ENCODE measurements at places on chromosomes 6 and 20. TPM values are rescaled to one million over a fixed set of nuclear protein-coding genes. Genes with fewer than 3 reads are reported as not detected.

The ZBTB46 gene
- total RNA-seq = 22.4 TPM

The TMEM217 gene
- total RNA-seq = 0.60 TPM

The GNMT gene
- total RNA-seq = 1.8 TPM

The ARHGAP40 gene
- 0.86 TPM for total RNA-seq

The CCN6 gene
- not detected for total RNA-seq

The MCCD1 gene
- not detected for total RNA-seq

The LY6G6D gene
- total RNA-seq = not detected

- no peak overlapping the region for H3K4me3 ChIP-seq
- H3K4me1 ChIP-seq = no peaks in the 10 kb centered on the region
- H3K36me3 ChIP-seq = no peaks in the 10 kb centered on the region
- DNase-seq = no peak
- H3K27me3 ChIP-seq = no peaks in the 10 kb centered on the region
- H3K27ac ChIP-seq = no peak overlapping the region
Measured at GRCh38 chr20:60297649-60298048, 339.4 kb downstream of the CDH26 start.

DNA sequence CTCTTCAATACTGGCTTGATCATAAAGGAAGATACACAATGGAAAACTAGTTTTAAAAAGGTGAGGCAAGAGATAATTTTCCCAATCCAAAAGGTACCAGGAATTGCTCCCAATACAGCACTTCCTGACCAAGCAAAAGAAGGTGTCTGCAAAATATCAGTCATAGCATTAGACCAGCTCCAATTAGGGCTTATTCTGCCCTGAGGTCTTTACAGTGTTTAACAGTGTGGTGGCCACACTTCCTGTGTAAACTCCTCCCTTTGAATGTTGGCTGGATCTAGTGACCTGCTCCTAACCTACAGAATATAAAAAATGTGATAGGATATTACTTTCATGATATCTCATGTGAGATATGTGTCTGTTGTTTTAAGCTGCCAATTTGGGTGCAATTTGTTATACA, 57.1 kb upstream of the BTN3A2 start:
- H3K4me3 ChIP-seq = no peak overlapping the region
- peaks cover 3% of the 10 kb centered on the region for H3K4me1 ChIP-seq
- no peaks in the 10 kb centered on the region for H3K36me3 ChIP-seq
- DNase-seq = no peak
- no peaks in the 10 kb centered on the region for H3K27me3 ChIP-seq
- H3K27ac ChIP-seq = no peak overlapping the region

GRCh38 chr20:3307078-3307477, 68.1 kb upstream of the SLC4A11 start:
- no peaks in the 10 kb centered on the region for H3K27me3 ChIP-seq
- DNase-seq = no peak
- no peak overlapping the region for H3K4me3 ChIP-seq
- H3K27ac ChIP-seq = no peak overlapping the region
- H3K36me3 ChIP-seq = no peaks in the 10 kb centered on the region

DNA sequence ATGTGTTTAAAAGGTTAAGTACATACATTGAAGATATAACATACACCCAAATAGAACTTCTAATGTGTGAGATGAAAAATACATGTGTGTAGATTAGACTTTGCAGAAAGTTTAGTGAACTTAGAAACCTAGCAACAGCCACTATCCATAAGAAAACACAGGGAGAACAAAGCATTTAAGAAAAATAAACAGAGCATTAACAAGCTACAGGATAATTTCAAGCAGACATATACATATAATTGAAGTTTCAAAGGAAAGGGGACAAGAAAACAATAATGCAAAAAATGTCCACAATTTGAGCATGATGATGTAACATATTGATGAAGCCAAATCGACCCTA, 18.2 kb upstream of the THBS2 start:
- no peak overlapping the region for H3K4me3 ChIP-seq
- DNase-seq = no peak
- no peak overlapping the region for H3K27ac ChIP-seq
- H3K27me3 ChIP-seq = no peaks in the 10 kb centered on the region
- H3K36me3 ChIP-seq = no peaks in the 10 kb centered on the region

DNA sequence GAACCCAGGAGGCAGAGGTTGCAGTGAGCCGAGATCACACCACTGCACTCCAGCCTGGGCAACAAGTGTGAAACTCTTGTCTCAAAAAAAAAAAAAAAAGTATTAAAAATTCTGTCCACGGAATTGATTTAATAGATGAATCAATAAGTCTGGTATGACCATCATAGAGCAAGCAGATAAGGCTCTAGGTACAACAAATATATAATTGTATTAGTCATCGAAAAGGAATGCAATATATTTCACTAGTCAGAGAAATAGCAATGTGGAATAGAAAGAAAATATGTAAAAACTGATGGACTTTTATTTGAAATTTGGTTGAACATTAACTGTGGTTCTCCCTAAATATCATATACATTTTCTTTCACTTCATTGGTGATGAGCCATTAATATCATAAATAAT, 476.8 kb upstream of the AGPAT4 start:
- H3K36me3 ChIP-seq = no peaks in the 10 kb centered on the region
- no peak for DNase-seq
- no peak overlapping the region for H3K27ac ChIP-seq
- no peak overlapping the region for H3K4me3 ChIP-seq

DNA sequence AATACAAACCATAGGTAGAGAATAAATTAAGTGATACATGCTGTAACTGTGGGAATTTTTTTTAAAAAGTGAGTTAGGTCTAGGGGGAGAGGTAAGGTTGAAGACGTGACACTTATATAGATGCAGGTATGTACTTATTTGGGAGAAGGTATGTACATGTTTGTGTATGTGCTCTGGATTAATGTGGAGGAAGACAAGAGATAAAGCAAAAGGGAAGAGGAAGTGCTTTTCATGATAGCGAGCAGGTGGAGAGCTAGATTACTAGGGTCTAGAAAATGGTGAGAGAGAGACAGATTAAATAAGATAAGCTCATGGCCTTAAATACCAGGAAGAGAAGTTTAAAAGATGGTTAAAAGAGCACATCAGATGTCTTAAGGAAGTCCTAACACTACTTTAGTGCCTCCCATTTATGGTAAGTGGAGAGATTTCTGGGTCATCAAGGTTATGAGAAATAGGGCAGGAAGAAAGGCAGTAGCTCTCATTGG, 92.5 kb downstream of the MAN1A1 start:
- no peak overlapping the region for H3K4me3 ChIP-seq
- no peaks in the 10 kb centered on the region for H3K36me3 ChIP-seq
- H3K4me1 ChIP-seq = no peaks in the 10 kb centered on the region
- no peak overlapping the region for H3K27ac ChIP-seq
- H3K27me3 ChIP-seq = no peaks in the 10 kb centered on the region
- DNase-seq = no peak

- H3K36me3 ChIP-seq = no peaks in the 10 kb centered on the region
- H3K4me3 ChIP-seq = peak overlapping the region; percentile 10
- H3K4me1 ChIP-seq = peaks cover 13% of the 10 kb centered on the region
- H3K27ac ChIP-seq = peak overlapping the region; percentile 40
- H3K27me3 ChIP-seq = no peaks in the 10 kb centered on the region
Measured at GRCh38 chr6:52552278-52552643, 24.6 kb downstream of the TRAM2 start.

DNA sequence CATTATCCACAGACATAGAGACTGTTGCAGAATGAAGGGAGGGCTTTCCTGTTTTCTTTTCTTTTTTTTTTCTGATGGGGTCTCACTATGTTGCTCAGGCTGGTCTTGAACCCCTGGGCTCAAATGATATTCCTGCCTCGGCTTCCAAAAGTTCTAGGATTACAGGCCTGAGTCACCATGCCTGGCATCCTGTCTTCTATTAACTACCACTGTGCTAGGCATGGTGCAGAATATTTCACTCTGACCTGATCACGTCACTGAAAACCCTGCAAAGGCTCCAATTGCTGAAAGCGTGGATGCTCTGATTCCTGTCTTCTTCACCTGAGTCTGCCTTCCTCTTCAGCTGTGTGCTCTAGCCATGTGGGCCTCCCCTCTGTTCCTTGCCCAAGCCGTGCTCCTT, 8.5 kb upstream of the DNMT3B start:
- no peak overlapping the region for H3K27ac ChIP-seq
- peaks cover 28% of the 10 kb centered on the region for H3K4me1 ChIP-seq
- no peak for DNase-seq
- no peak overlapping the region for H3K4me3 ChIP-seq
- no peaks in the 10 kb centered on the region for H3K27me3 ChIP-seq

GRCh38 chr6:110590821-110591351, 114.5 kb upstream of the SLC22A16 start:
- H3K27me3 ChIP-seq = no peaks in the 10 kb centered on the region
- no peaks in the 10 kb centered on the region for H3K4me1 ChIP-seq
- DNase-seq = no peak
- H3K4me3 ChIP-seq = no peak overlapping the region
- H3K36me3 ChIP-seq = no peaks in the 10 kb centered on the region
- H3K27ac ChIP-seq = no peak overlapping the region

- H3K27ac ChIP-seq = peak overlapping the region; percentile 41
- peaks cover 4% of the 10 kb centered on the region for H3K4me1 ChIP-seq
- no peaks in the 10 kb centered on the region for H3K27me3 ChIP-seq
Measured at GRCh38 chr6:34575326-34575725, 19.2 kb upstream of the SPDEF start.

GRCh38 chr6:104896914-104897313, 37.2 kb upstream of the HACE1 start:
- no peak overlapping the region for H3K4me3 ChIP-seq
- no peak overlapping the region for H3K27ac ChIP-seq
- no peaks in the 10 kb centered on the region for H3K4me1 ChIP-seq
- H3K27me3 ChIP-seq = no peaks in the 10 kb centered on the region

- no peak overlapping the region for H3K27ac ChIP-seq
- no peak overlapping the region for H3K4me3 ChIP-seq
- no peaks in the 10 kb centered on the region for H3K27me3 ChIP-seq
- no peak for DNase-seq
- no peaks in the 10 kb centered on the region for H3K36me3 ChIP-seq
Measured at GRCh38 chr6:152401978-152402377, 235.2 kb downstream of the SYNE1 start.

DNA sequence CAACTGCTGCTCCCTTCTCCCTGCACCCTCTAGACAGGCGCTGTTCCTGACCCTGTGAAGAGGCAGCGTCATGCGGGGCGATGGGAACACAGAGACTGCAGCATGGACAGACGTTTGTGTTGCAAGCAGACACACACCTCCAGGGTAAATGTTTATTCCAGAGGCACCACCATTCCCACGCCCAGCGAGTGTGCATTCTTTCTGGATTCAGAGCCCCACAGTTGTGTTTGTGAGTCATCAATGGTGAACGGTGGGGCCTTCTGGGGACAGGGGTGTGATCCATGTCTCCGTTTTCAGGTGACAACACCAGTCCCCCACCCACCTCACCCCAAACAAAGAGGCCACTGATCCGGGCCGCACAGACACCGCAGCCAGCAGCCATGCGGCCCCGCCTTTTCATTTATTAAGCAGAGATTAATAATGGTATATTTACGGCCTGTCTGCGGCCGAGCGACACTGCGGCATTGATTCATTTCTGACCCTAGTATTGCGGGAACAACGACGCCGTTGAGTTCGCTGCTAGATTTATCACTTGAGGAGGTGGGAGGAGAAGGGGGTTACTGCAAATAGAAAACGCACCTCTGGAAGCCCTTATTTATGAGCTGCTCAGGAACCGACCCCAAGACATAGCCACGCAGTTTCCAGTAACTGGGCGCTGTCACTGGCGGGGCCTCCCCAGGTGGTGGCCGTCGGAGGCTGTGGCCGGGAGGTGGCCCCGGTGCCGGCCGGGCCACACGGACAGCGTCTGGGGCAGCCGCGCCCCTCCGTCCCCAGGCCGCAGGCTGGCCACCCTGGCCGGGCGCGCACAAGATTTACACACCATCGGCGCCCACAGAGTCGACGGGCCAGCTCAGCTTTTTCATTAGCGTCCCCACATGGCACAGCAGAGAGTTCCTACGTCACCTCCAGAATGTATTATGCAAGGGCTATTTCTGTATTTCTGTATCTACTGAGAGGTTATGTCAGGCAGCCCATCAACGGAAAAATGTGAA, 367.6 kb downstream of the THBS2 start:
- DNase-seq = no peak
- no peak overlapping the region for H3K27ac ChIP-seq
- H3K4me1 ChIP-seq = no peaks in the 10 kb centered on the region
- H3K36me3 ChIP-seq = no peaks in the 10 kb centered on the region
- H3K27me3 ChIP-seq = peaks cover 9% of the 10 kb centered on the region

DNA sequence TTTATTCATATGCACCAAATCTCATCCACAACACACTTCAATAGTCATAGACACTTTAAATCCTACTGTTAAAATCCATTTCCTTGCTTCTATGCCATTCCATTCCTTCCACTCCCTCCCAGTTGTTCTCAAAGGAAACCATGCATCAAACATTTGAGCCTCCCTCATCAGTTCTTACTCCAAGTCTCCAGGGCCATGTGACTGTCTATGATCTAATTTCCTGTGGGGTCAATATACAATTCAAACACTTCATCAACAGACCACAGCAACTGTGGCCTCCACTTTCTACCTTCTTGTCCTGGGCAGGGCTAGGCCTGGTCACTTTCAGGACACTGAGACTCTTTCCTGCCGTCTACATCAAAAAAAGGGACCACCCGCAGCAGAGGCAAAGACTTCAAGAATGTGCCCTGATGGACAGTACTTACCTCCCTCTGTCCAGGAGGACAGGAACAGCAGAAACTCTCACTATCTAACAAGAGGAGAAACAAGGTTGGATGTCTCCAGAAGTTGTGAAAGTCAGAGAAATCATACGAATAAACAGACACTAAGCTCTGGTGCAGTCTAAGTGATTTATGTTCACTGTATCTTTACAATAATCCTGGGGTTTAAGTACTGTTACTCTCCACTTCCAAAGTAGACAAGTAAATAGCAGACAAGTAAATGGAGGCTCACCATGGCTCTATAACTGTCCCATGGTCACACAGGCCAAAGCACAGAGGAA, 160.2 kb downstream of the QRSL1 start:
- no peaks in the 10 kb centered on the region for H3K27me3 ChIP-seq
- no peaks in the 10 kb centered on the region for H3K36me3 ChIP-seq
- DNase-seq = no peak
- no peaks in the 10 kb centered on the region for H3K4me1 ChIP-seq
- no peak overlapping the region for H3K27ac ChIP-seq

- H3K27me3 ChIP-seq = no peaks in the 10 kb centered on the region
- DNase-seq = no peak
- H3K4me1 ChIP-seq = no peaks in the 10 kb centered on the region
Measured at GRCh38 chr6:168216117-168216516, 103.5 kb downstream of the DACT2 start.

GRCh38 chr6:16681260-16681873, 79.9 kb downstream of the ATXN1 start:
- DNase-seq = no peak
- H3K27ac ChIP-seq = no peak overlapping the region
- H3K4me1 ChIP-seq = no peaks in the 10 kb centered on the region
- no peaks in the 10 kb centered on the region for H3K36me3 ChIP-seq

GRCh38 chr6:3516092-3516491, 59.2 kb upstream of the SLC22A23 start:
- H3K4me1 ChIP-seq = peaks cover 3% of the 10 kb centered on the region
- H3K27ac ChIP-seq = no peak overlapping the region
- no peak for DNase-seq
- H3K27me3 ChIP-seq = no peaks in the 10 kb centered on the region
- no peaks in the 10 kb centered on the region for H3K36me3 ChIP-seq

- no peaks in the 10 kb centered on the region for H3K27me3 ChIP-seq
- no peak for DNase-seq
- no peaks in the 10 kb centered on the region for H3K4me1 ChIP-seq
- H3K27ac ChIP-seq = no peak overlapping the region
- H3K36me3 ChIP-seq = no peaks in the 10 kb centered on the region
Measured at GRCh38 chr20:2914160-2914559, 40.9 kb downstream of the PTPRA start.

GRCh38 chr6:68237205-68237604, 397.9 kb upstream of the ADGRB3 start:
- H3K36me3 ChIP-seq = no peaks in the 10 kb centered on the region
- H3K27ac ChIP-seq = no peak overlapping the region
- H3K4me3 ChIP-seq = no peak overlapping the region

All from H1 (cell line).